ENCODE measurements at places on chromosomes 12 and 14.

- no peak for DNase-seq
Measured at GRCh38 chr12:64457032-64457431, 5.1 kb downstream of the TBK1 start.

DNA sequence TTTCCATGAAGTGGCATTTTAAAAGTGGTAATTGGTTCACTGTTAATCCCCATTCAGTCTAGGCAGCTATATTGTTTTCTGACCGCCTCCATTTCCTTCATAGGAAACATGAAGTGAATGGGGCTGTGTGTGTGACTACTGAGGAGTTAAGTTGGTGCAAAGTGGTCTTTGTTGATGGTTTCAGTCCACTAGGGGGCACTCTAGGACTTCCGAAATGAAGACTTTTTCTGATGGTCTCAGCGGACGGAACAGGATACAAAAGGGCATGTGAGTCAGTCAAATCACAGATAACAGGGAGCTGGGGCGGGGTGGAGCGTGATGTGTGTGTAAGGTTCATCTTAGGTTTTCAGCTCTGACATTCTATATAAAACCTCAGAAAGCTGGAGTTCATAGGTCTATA is 240.1 kb upstream of the OR4E1 start:
- DNase-seq = no peak

- no peak for DNase-seq
Measured at GRCh38 chr12:112198120-112198733, 72.9 kb downstream of the TRAFD1 start.

GRCh38 chr12:72277415-72277814 is 5.2 kb downstream of the TRHDE start:
- DNase-seq = no peak

- DNase-seq = no peak
Measured at GRCh38 chr12:76189851-76190250, 105.4 kb upstream of the NAP1L1 start.

DNA sequence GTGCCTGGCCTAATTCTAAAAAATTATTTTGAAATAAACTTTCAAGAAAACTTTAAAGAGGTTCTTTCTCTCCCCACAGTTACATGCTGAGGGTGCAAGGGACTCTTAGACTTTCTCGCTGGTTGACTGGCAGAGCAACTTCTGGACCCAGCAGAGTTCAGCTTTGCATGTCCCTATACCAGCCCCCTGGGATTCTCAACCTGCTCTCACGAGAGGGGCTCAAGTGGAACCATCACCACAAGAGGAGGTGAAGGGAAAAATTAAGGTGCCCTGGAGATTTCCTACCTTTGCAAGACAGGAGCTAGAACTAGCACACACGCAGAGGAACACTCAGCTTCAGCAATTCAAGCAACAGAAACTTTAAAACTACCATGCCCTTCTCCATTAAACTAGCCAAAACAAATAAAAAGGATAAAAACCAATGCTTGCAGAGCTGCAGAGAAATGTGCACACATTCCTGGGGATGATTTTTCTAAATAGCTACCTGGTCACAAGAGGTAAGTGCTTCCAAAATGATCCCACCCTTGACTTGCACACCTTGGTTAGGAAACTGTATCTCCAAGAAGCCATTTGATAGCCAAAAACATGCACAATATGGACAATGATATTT is 2.5 kb downstream of the HVCN1 start:
- DNase-seq = no peak

GRCh38 chr12:52605542-52605941 is 4.3 kb upstream of the KRT72 start:
- no peak for DNase-seq

GRCh38 chr12:115013236-115013981 is 329.4 kb upstream of the TBX3 start:
- DNase-seq = no peak

DNA sequence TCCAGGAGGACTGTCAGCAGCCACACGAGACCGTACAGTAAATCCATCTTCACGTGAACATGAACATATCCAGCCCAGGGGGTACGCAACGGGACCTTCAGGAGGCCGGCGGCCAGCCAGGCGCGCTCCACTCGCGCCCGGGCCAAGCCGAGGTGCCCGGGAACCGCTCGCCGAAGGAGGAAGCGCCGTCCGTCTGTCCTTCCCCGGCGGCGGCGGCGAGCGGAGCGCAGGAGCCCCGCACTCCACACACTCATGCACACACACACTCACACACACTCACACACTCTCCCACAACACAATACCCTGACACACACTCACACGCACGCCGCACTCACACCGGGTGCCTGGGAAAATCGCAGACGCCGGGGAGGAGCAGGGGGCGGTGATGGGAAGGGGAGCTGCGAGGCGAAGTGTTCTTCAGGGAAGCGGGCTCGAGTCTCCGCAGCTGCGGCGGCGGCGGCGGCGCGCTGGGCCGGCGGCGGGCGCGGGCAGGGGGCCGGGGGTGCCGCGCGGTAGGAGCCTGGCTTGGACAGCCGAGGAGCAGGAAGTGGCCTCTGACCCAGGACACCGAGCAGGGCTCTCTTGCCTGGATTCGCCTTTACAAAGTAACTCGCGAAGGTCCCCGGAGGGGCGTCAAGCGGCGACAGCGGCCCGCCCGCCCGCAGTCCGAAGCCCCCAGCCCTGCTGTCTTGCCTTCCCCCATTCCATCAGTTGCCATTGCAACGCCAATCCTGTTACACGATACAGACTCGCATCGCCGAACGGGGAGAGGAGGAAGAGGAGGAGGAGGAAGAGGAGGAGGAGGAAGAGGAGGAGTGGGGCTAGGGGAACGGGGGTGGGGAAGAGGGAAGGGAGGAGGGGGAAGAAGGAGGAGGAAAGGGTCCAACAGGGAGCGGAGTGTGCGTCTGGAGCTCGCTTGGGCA is 601 bp downstream of the MDGA2 start:
- DNase-seq = no peak

- no peak for DNase-seq
Measured at GRCh38 chr12:103924761-103925641, 5.2 kb upstream of the HSP90B1 start.

DNA sequence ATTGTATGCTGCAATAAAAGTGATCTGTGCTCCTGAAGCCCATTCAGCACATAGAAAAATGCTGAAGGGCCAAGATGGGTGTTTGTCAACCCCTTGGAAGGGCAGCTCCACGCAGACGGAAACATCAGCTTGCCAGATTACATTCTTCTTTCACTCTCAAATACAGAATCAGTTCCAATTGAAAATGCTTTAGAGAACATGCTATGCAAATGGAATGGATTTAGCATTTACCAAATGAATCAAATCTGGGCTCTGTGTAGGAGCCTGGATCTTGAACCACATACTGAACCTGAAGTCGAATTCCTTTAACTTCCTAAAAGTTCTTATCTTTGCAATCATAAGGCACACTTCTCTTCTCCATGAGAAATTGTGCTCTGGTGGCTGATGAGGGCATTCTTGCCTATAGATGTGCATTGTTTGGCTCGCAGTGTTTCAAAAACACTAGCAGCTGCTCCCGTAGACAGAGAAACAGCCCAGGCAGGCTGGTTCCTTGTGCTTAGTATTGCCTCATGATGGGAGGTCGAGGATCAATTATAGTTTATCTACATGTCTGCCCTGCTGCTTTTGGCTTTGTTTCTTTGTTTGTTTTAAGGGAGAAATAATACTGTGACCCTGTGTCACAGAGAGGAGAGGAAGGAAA is 489.8 kb upstream of the FLRT2 start:
- no peak for DNase-seq

DNA sequence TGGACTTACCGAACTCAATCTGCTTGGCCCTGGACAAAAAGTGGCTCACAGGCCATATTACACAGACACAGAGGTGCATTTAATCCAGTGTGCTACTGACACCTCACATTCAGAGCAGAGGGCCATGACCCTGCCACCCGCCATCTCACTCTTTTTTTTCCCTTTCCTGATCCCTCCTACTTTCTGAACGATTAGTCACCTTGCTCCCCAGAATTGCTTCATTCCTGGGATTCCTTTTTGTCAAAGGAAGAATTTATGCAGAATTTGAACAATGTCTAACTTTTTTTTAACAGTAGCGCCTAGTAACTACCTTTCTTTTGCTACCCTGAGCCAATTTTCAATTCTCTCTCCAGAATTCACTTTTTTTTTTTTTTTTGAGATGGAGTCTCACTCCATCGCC is 4.6 kb downstream of the PKP2 start:
- no peak for DNase-seq

DNA sequence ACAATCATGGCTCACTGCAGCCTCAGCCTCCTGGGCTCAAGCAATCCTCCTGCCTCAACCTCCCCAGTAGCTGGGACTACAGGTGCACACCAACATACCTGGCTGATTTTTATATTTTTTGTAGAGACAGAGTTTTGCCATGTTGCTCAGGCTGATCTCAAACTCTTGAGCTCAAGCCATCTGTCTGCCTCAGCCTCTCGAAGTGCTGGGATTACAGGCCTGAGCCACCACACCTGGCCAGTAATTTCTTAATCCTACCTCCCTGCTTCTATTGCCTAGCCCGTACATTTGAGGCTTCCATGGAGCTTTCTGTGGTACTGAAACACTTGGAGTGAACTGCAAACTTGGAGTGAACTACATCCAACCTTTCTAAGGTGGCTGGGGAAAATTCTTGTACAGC is 20.7 kb downstream of the SLC35E3 start:
- DNase-seq = no peak

GRCh38 chr12:82279536-82280058 is 78.6 kb downstream of the CCDC59 start:
- no peak for DNase-seq

DNA sequence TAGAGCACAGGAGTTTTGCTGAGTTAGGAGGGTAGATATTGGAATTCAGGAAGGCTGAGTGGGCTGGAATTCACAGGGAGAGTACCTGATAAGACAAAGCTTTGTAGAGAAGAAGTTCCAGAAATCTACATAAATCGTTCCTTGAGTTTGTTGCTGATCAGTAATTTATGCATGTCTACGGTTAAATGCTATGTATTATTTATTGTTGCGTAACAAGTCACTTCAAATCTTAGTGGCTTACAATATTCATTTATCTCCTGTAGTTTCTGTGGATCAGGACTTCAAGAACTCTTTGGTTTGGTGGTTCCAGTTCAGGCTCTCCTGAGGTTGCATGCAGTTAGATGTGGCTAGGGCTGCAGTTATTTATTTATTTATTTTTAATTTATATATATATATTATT is 7.8 kb downstream of the PUS7L start:
- DNase-seq = no peak

- DNase-seq = no peak
Measured at GRCh38 chr12:113231235-113232088, 10.2 kb downstream of the TPCN1 start.

DNA sequence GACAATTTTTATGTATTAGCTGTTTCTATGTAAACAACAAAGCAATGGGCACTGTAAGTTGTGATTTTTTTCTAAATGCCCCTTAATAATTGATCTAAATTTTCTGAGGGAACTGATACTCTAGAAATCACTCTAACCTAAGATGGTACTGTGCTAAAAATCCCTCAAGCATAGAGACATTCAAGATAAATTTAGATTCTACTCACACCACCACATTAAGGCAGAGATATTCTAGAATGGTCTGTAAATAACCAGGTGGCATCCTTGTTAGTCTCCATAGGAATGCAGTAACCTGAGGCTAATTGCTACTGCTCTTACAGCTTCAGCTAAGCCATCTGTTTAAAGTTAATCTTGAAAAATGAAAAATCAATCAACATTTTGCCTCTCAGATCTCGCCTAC is 87.3 kb downstream of the SLC41A2 start:
- DNase-seq = no peak

GRCh38 chr12:94109160-94109559 is 39.2 kb upstream of the PLXNC1 start:
- DNase-seq = no peak

GRCh38 chr12:81992461-81992860 is 233.3 kb upstream of the PPFIA2 start:
- DNase-seq = no peak

- no peak for DNase-seq
Measured at GRCh38 chr12:76274420-76275083, 73.7 kb downstream of the BBS10 start.

DNA sequence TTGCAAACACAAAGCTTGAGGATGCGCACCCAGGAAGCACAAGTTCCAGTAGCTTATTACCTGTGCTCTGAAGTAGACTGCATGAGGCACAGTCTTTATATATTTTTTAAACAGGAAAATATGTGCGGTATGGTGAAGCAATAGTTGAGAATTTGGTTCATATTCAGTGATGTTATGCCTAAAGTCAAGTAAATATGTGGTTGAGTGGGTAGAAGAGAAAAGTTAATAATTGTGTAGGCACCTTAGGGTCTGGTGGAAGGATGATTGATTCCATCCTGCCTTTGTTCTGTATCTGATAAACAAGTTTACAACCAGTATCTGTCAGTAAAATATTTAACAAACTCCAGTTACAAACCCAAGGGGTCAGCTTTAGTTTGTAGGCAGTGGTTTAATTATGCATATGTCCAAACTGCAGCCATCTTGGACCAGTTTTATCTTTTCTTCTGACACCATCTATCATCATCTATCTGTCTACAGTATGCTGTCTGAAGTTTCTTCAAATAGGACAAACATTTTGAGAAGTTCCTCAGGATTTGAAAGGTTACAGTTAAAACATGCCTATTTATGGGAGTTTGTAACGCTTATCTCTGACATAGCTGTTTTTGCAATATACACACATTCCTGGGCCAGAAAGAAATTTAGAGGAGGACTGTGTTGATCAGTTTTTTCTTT is 10.8 kb downstream of the SINHCAF start:
- DNase-seq = no peak

GRCh38 chr12:52802442-52802841 is 6.5 kb upstream of the KRT3 start:
- DNase-seq = no peak

GRCh38 chr14:68551045-68551683 is 241.7 kb downstream of the ZFP36L1 start:
- DNase-seq = no peak

- DNase-seq = no peak
Measured at GRCh38 chr12:76489737-76490136, 69.8 kb downstream of the OSBPL8 start.

DNA sequence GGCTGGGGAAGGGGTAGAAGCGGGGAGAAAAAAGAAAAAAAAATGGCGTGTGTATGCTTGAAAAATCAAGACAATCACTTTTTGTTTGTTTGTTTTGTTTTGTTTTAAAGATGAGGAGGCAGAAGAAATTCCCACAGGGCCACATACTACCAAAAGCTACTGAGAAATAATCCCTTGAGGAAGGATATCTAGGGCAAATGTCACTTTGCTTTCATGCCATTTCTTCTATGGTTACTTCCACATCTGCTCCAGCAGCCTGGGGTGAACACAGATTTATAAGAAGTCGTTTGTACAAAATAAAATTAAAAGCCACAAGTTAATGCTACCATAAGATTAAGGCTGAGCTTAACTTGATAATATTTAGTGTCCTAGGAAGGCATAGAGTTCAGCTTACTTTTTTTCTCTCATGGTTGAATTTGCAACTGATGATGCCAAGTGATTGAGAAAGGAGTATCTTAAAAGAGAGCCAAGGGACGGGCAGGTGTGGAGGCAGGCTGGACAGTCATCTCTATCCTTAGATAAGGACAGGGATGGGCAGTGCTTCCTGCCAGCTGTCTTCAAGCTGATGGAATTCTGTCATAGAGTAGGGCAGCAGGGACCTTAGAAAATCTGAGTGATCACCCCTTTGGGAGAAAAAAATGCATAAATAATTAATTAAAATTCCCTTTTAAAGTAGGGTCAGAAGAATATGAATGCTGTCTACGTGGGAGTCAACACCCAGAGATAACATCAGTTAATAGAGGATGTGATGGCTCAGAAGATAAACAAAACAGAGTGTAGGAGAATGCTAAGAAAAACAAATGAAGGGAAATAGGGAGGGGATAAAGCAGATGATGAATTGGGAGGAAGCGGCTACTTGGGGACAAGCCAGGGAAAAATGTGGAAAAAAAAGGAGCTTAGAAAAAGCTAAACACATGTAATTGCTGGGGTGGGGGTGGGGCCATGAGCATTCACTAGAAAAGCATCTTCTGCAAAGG is 57.1 kb downstream of the DYRK2 start:
- no peak for DNase-seq
